ENCODE measurements at places on chromosomes 16 and 17. TPM values are rescaled to one million over a fixed set of nuclear protein-coding genes. Genes with fewer than 3 reads are reported as not detected.
A peak's percentile ranks its signal among the peaks of the same experiment; 100 is the strongest.

GRCh38 chr16:80580109-80580832 is 39.5 kb downstream of the DYNLRB2 start:
- H3K27ac ChIP-seq = no peak overlapping the region
- H3K4me1 ChIP-seq = no peaks in the 10 kb centered on the region
- no peak for DNase-seq
- no peak overlapping the region for H3K4me3 ChIP-seq
- no peaks in the 10 kb centered on the region for H3K27me3 ChIP-seq
- H3K36me3 ChIP-seq = no peaks in the 10 kb centered on the region

DNA sequence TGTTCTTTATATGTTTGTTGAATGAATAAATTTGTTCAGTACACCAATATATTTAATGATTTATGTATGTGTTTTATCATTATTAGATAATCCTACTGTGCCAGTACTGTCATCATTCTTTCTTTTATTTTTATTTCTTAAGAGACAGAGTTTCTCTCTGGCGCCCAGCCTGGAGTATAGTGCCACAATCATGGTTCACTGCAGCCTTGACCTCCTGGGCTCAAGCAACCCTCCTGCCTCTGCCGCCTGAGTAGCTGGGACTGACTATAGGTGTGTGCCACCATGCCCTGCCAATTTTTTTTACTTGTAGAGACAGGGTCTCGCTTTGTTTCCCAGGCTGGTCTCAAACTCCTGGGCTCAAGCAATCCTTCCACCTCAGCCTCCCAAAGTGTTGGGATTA is 41.8 kb downstream of the PAFAH1B1 start:
- H3K4me1 ChIP-seq = peaks cover 5% of the 10 kb centered on the region
- no peak for DNase-seq
- no peak overlapping the region for H3K27ac ChIP-seq
- H3K4me3 ChIP-seq = no peak overlapping the region
- peaks cover 26% of the 10 kb centered on the region for H3K36me3 ChIP-seq
- H3K27me3 ChIP-seq = no peaks in the 10 kb centered on the region

GRCh38 chr16:3022208-3022683 is 1.5 kb downstream of the HCFC1R1 start:
- peak; percentile 90 for DNase-seq
- H3K27ac ChIP-seq = peak overlapping the region; percentile 66

GRCh38 chr17:10036511-10037061 is 131.5 kb upstream of the RCVRN start:
- no peaks in the 10 kb centered on the region for H3K27me3 ChIP-seq
- no peak overlapping the region for H3K27ac ChIP-seq
- no peak for DNase-seq
- H3K4me1 ChIP-seq = 0 out of 2 replicates have a peak, but pooled peaks cover 2% of the 10 kb centered on the region
- no peak overlapping the region for H3K4me3 ChIP-seq
- no peaks in the 10 kb centered on the region for H3K36me3 ChIP-seq

DNA sequence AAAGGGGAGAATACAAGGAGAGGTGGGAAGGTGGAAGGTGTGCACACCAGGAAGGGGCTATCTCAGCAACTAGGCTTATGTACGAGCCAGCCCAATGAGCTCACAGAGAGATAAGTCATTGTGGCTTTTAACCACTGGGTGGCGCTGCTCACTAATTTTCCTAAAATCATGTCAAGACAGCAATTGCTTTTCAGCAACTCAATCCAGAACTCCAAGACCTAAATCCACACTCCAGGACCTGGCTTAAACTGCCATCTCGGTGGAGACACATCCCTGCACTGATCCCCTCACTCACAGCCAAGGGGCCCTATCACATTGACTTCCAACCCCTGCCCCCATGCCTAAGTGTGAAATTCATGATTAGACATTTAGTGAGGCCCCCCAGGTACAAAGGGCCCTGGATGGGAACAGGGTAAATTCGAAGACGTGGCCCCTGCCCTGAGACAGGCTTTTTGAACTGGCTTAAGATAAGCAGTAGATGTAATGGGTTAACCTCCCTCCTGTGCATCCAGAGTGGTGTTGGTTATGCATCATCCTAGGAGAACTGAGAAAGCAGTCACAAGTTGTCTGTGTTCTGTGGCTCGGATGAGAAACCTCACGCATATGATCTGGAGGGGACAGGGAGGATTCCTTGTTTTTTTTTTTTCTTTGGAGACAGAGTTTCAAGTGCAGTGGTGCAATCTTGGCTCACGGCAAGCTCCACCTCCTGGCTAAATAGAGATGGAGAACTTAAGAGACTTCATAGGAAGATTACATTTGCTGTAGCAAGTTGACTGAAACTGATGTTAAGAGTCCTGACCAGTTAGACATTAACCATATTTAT is 11.5 kb downstream of the CCL16 start:
- H3K27ac ChIP-seq = no peak overlapping the region
- peak; percentile 90 for DNase-seq
- H3K4me1 ChIP-seq = no peaks in the 10 kb centered on the region
- no peak overlapping the region for H3K4me3 ChIP-seq
- no peaks in the 10 kb centered on the region for H3K27me3 ChIP-seq
- no peaks in the 10 kb centered on the region for H3K36me3 ChIP-seq

- no peaks in the 10 kb centered on the region for H3K36me3 ChIP-seq
- H3K4me3 ChIP-seq = no peak overlapping the region
- H3K27ac ChIP-seq = no peak overlapping the region
Observed at GRCh38 chr17:78276098-78276887, 44.9 kb downstream of the TMEM235 start.

- no peak overlapping the region for H3K4me3 ChIP-seq
- peak; percentile 54 for DNase-seq
- no peaks in the 10 kb centered on the region for H3K27me3 ChIP-seq
- H3K36me3 ChIP-seq = peaks cover 59% of the 10 kb centered on the region
- no peak overlapping the region for H3K27ac ChIP-seq
- H3K4me1 ChIP-seq = no peaks in the 10 kb centered on the region
Observed at GRCh38 chr17:49703557-49704277, 4.0 kb downstream of the SLC35B1 start.

DNA sequence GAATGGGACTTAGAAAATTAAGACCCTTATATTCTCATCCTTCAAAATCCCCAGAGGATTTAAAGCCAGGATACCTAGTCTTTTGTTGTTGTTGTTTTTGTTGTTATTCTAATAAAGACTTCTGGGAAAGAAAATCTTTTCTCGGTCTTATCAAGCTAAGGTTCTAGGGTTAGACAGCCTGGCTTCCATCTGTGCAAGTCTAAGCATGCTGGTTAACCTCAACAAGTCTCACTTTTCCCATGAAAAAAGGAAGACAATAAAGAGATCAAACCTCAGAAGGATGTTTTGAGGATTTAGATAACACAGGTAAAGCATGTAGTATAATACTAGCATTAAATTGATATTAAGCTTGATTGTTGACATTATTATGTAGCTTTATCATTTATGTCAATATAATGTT is 486.4 kb upstream of the SOX9 start:
- no peaks in the 10 kb centered on the region for H3K4me1 ChIP-seq
- H3K36me3 ChIP-seq = no peaks in the 10 kb centered on the region
- H3K4me3 ChIP-seq = no peak overlapping the region
- no peak for DNase-seq
- H3K27ac ChIP-seq = no peak overlapping the region
- no peaks in the 10 kb centered on the region for H3K27me3 ChIP-seq

GRCh38 chr17:28506763-28507487 is 777 bp downstream of the FOXN1 start:
- no peaks in the 10 kb centered on the region for H3K36me3 ChIP-seq
- no peaks in the 10 kb centered on the region for H3K27me3 ChIP-seq
- no peak overlapping the region for H3K4me3 ChIP-seq
- H3K4me1 ChIP-seq = no peaks in the 10 kb centered on the region
- DNase-seq = no peak

- no peaks in the 10 kb centered on the region for H3K27me3 ChIP-seq
- no peak overlapping the region for H3K4me3 ChIP-seq
- no peak overlapping the region for H3K27ac ChIP-seq
- no peak for DNase-seq
Observed at GRCh38 chr16:57134982-57135381, 42.6 kb downstream of the CPNE2 start.

- no peaks in the 10 kb centered on the region for H3K27me3 ChIP-seq
- no peaks in the 10 kb centered on the region for H3K36me3 ChIP-seq
- no peak overlapping the region for H3K27ac ChIP-seq
- no peaks in the 10 kb centered on the region for H3K4me1 ChIP-seq
Observed at GRCh38 chr17:59381716-59382570, 50.5 kb downstream of the YPEL2 start.

DNA sequence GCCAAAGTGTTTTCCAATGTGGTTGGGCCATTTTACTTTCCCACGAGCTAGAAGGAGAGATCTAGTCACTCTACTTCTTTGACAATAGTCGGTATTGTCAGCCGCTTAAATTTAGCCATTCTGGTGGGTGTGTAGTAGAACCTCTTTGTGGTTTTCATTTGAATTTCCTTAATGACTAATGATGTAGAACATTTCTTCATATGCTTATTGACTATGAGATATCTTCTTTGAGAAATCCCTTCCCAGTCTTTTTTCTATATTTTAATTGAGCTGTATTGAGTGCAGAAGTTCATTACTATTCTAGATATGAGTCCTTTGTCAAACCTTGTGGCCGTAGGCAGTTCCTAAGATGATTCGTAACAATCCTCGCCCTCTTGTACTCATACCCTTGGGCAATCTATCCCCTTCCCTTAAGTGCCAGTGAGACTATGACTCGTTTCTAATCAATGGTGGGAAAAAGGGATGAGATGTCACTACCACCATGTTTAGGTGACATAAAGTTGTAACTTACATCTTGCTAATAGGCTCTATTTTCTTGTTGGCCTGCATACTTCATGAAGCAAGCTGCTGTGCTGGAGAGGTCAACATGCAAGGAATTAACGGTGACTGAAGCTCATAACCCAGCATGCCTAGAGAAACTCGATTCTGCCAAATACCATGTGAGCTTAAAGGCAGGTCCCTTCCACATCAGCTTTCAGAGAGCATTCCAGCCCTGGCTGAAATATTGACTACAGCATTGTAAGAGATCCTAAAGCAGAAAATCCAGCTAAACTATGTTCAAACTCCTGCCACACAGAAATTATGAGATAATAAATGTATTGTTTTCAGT is 817.9 kb upstream of the SOX9 start:
- no peak for DNase-seq
- no peak overlapping the region for H3K4me3 ChIP-seq
- no peaks in the 10 kb centered on the region for H3K27me3 ChIP-seq
- no peak overlapping the region for H3K27ac ChIP-seq
- no peaks in the 10 kb centered on the region for H3K4me1 ChIP-seq
- peaks cover 12% of the 10 kb centered on the region for H3K36me3 ChIP-seq

DNA sequence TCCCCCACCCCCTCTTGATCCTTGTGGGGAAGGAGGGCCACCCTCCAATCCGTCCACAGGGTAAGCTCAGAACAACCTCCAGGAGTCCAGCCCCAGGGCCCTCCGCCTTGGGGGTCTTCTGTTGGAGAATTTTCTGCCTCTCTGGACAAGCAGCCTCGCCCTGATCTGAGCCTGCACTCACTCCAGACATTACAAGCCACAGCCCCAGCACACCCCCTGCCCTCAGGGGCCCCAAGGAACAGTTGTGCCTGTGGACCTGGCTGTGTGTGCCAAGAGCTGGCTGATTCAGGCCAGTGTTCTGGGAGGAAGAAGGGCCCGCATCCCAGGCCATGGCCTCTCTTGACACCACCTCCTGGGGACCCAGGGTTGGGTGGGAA is 477 bp upstream of the ARHGAP27 start:
- no peaks in the 10 kb centered on the region for H3K36me3 ChIP-seq
- H3K4me3 ChIP-seq = peak overlapping the region; percentile 72
- no peak for DNase-seq
- H3K4me1 ChIP-seq = no peaks in the 10 kb centered on the region
- no peak overlapping the region for H3K27ac ChIP-seq

GRCh38 chr16:85166699-85167588 is 54.7 kb upstream of the CIBAR2 start:
- DNase-seq = no peak
- H3K27ac ChIP-seq = no peak overlapping the region
- H3K27me3 ChIP-seq = no peaks in the 10 kb centered on the region
- no peak overlapping the region for H3K4me3 ChIP-seq
- H3K4me1 ChIP-seq = peaks cover 5% of the 10 kb centered on the region

- no peaks in the 10 kb centered on the region for H3K4me1 ChIP-seq
- H3K27me3 ChIP-seq = no peaks in the 10 kb centered on the region
- no peak for DNase-seq
- H3K27ac ChIP-seq = no peak overlapping the region
Observed at GRCh38 chr16:64092271-64092670, 1029.6 kb downstream of the CDH11 start.

SDK2 gene
- total RNA-seq = 7.9 TPM

DNAAF8 gene
- total RNA-seq = 0.33 TPM

ABCA6 gene
- not detected for total RNA-seq

COASY gene
- total RNA-seq = 84.1 TPM

AGRP gene
- total RNA-seq = not detected

CD79B gene
- total RNA-seq = 0.96 TPM

MMP2 gene
- 23.1 TPM for total RNA-seq
